ENCODE measurements at places on chromosomes 3 and 15.

- H3K4me1 ChIP-seq, result peaks cover 11% of the 10 kb centered on the region
- no peaks in the 10 kb centered on the region for H3K36me3 ChIP-seq
- H3K27ac ChIP-seq, result no peak overlapping the region
- no peak for DNase-seq
- no peak overlapping the region for H3K4me3 ChIP-seq
- H3K27me3 ChIP-seq, result no peaks in the 10 kb centered on the region
Measured at GRCh38 chr3:44436181-44436580, 41.3 kb downstream of the ZNF445 start.

- no peaks in the 10 kb centered on the region for H3K36me3 ChIP-seq
- H3K4me3 ChIP-seq, result no peak overlapping the region
- no peaks in the 10 kb centered on the region for H3K4me1 ChIP-seq
- DNase-seq, result no peak
- H3K27ac ChIP-seq, result no peak overlapping the region
Measured at GRCh38 chr15:44882499-44882968, 74.0 kb upstream of the TERB2 start.

DNA sequence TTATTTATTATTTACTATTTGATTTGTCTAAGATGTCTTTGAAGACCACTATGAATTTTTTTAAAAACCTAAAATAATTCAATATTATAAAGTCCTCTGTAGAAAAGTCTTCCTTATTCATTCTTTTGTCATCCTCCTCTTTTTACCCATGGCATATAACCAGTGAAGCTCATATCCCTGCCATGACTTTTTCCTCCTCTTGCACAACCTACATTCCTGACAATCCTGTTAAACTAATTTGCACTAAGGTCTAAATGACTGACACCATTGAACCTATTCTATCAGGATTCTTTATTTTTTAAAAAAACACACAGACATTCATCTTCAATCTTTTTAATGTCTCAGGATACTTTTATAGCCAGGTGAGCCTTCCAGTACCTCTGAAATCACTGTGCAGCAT is 159.9 kb upstream of the SLC2A2 start:
- no peaks in the 10 kb centered on the region for H3K27me3 ChIP-seq
- no peak overlapping the region for H3K27ac ChIP-seq
- H3K36me3 ChIP-seq, result no peaks in the 10 kb centered on the region
- no peak for DNase-seq

- no peak overlapping the region for H3K4me3 ChIP-seq
- H3K36me3 ChIP-seq, result no peaks in the 10 kb centered on the region
- no peaks in the 10 kb centered on the region for H3K27me3 ChIP-seq
- no peak overlapping the region for H3K27ac ChIP-seq
Measured at GRCh38 chr3:124257336-124257864, 265.5 kb upstream of the ROPN1 start.

DNA sequence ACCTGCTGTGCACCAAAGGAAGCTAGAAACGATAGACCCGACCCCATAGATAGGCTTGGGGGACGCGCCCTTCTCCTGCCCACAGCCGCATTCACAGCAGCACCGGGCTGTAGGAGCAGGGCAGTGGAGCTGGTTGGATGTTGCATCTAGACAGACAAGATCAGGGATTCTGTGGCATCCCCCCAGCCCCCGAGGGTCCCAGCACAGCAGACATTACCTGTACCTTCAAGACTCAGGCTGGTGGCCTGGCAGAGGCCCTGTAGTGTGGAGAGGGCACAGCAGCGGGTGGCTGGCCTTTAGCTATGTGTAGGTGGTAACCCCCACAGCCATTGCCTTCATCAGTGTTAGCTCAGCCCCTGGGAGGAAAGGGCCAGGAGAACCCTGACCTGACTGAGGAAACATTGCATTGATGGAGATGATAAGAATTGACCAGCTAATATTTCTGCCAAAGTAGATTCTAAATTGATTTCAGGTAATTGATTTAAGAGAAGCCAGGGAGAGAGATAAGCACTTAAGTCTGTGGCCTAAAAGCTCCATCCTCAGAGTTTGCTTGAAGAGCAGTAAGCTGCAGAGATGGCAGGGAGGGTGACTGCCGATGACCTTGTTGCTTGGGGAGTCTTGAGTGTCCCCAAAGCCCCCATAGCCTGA is 269.4 kb downstream of the TLE3 start:
- H3K4me1 ChIP-seq, result no peaks in the 10 kb centered on the region
- no peak for DNase-seq
- no peak overlapping the region for H3K27ac ChIP-seq
- no peaks in the 10 kb centered on the region for H3K27me3 ChIP-seq
- H3K36me3 ChIP-seq, result no peaks in the 10 kb centered on the region

GRCh38 chr15:66895794-66896453 is 169.5 kb upstream of the SMAD3 start:
- H3K27ac ChIP-seq, result no peak overlapping the region
- no peak for DNase-seq
- peaks cover 8% of the 10 kb centered on the region for H3K4me1 ChIP-seq
- H3K36me3 ChIP-seq, result no peaks in the 10 kb centered on the region
- H3K4me3 ChIP-seq, result no peak overlapping the region

GRCh38 chr3:49018707-49019006 is 277 bp upstream of the DALRD3 start:
- H3K27me3 ChIP-seq, result no peaks in the 10 kb centered on the region
- H3K4me3 ChIP-seq, result peak overlapping the region; percentile 90
- no peak for DNase-seq

DNA sequence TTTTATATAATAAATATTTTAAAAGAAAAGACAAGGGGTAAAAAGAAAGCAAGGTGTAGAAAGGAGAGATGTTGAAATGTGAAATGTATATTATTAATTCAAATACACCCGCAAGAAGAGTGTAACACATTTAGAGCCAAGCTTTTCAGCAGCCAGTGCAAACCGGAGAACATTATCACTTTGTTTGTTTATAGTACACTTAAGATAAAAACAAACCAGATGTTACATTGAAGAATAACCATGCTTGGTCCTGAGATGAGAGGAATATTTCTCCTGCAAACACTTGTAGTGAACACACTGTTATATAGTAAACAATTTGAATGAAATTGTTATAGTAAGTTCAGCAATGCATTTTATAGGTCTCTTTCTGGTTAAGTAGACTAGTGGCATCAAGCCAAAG is 1441.5 kb downstream of the OTOL1 start:
- DNase-seq, result no peak
- H3K27ac ChIP-seq, result no peak overlapping the region
- no peaks in the 10 kb centered on the region for H3K27me3 ChIP-seq
- no peaks in the 10 kb centered on the region for H3K4me1 ChIP-seq

DNA sequence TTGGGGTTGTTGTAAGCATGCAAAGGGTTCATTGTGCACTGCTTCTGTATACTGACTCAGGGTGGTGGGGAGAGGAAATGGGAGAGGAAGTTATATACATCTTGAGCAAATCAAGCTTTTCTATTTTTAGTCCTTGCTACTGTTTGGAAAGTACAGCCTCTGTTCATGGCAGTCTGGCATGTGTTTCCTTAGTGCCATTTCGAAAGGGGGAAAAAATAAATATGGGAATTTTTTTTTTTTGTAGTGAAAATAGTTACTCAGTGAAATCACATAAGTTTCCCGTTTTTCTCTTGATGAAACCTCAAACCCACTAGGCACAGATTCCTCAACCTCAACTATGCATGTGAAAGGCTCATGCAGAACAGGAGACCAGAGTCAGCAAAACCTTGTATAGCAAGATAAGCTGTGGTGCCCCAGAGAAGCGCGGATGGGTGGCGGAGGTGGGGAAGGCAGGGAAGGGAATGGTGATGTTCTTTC is 353.3 kb downstream of the LPP start:
- peaks cover 4% of the 10 kb centered on the region for H3K4me1 ChIP-seq
- no peaks in the 10 kb centered on the region for H3K27me3 ChIP-seq
- DNase-seq, result no peak
- H3K4me3 ChIP-seq, result no peak overlapping the region

DNA sequence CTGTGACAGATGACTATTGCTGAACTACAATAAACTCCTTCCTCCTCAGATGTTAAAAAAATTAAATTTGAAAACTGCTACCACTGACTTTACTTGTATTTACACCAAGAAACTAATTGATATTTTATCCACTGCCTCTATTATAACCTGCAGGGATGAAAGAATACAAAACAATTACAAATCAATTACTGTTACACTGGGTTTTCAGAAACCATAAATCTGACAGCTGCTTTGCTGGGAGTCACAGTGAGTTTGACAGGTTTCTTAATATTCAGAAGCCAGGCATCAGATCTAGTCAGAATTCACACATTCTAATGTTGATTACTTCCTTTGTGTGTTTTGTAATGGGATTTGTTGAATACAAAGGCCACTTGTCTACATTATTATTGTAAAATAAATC is 252.6 kb upstream of the MRPL3 start:
- H3K27ac ChIP-seq, result no peak overlapping the region
- no peaks in the 10 kb centered on the region for H3K36me3 ChIP-seq
- no peaks in the 10 kb centered on the region for H3K27me3 ChIP-seq
- DNase-seq, result no peak
- no peaks in the 10 kb centered on the region for H3K4me1 ChIP-seq
- H3K4me3 ChIP-seq, result no peak overlapping the region

- H3K36me3 ChIP-seq, result no peaks in the 10 kb centered on the region
- no peaks in the 10 kb centered on the region for H3K4me1 ChIP-seq
- no peak overlapping the region for H3K27ac ChIP-seq
- H3K4me3 ChIP-seq, result no peak overlapping the region
- H3K27me3 ChIP-seq, result no peaks in the 10 kb centered on the region
Measured at GRCh38 chr3:98560911-98561310, 29.1 kb downstream of the GPR15 start.

DNA sequence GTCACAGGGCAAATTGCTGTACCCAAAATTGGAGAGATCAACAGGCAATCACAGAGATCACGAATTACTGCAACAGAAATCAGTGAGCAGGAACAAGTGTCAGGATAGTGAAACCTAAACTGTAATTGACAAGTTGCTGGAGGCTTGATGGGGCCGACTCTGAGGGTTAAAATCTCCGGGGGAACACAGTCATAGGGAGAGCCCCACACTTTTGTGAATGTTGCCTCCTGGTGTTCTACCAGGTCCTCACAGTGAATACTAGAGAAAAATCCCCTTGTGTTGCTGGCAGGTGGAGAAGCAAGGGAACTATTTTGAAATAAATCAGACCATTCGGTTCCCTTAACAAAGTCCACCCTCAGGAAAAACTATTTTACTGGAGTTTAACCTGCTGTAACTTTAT is 697.5 kb upstream of the CBLB start:
- H3K4me1 ChIP-seq, result peaks cover 3% of the 10 kb centered on the region
- H3K4me3 ChIP-seq, result no peak overlapping the region
- DNase-seq, result no peak
- no peak overlapping the region for H3K27ac ChIP-seq
- no peaks in the 10 kb centered on the region for H3K27me3 ChIP-seq

GRCh38 chr3:151740581-151740980 is 6.9 kb downstream of the AADACL2 start:
- H3K4me1 ChIP-seq, result no peaks in the 10 kb centered on the region
- DNase-seq, result no peak
- no peak overlapping the region for H3K27ac ChIP-seq
- no peaks in the 10 kb centered on the region for H3K36me3 ChIP-seq
